Activated CD8-positive, alpha-beta memory T cell treated with anti-CD3 and anti-CD28 coated beads, Interleukin-2, amount 50 U/mL, for 4 hours (primary cell): ENCODE measurements at places on chromosomes 13 and 19.
A peak's percentile ranks its signal among the peaks of the same experiment; 100 is the strongest.

- DNase-seq: no peak
Measured at GRCh38 chr19:28018499-28018898, 1194.5 kb downstream of the UQCRFS1 start.

- no peak for DNase-seq
Measured at GRCh38 chr13:98520674-98521449, 56.0 kb downstream of the STK24 start.

GRCh38 chr13:110328573-110328972 lies 21.5 kb downstream of the COL4A2 start:
- DNase-seq: no peak

- no peak for DNase-seq
Measured at GRCh38 chr19:49421039-49421877, 2.0 kb downstream of the PTH2 start.

- no peak for DNase-seq
Measured at GRCh38 chr13:43783820-43784219, 3.0 kb downstream of the ENOX1 start.

GRCh38 chr19:1154731-1155351 lies 19.2 kb downstream of the SBNO2 start:
- no peak for DNase-seq

GRCh38 chr13:76398425-76398824 lies 487.8 kb downstream of the KCTD12 start:
- DNase-seq: no peak

GRCh38 chr19:31413353-31413752 lies 64.1 kb upstream of the TSHZ3 start:
- no peak for DNase-seq

DNA sequence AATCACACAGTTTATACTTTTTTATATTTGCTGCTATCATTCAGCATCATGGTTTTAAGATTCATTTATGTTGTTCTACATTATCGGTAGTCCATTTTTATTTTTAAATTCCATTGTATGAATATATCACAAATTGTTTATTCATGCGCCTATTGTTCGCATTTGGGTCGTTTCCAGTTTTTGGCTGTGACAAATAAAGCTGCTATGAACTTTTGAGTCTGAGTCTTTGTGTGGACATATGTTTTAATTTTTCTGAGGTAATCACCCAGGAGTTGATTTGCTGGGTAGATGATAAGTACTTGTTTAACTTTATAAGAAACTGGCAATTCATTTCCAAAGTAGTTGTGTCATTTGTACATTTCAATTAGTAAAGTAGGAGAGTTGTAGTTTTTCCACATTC lies 74.2 kb upstream of the CSNK1A1L start:
- DNase-seq: no peak

GRCh38 chr19:47417746-47418691 lies 1.3 kb downstream of the MEIS3 start:
- DNase-seq: no peak

- DNase-seq: no peak
Measured at GRCh38 chr13:40375489-40376171, 290.8 kb downstream of the FOXO1 start.

DNA sequence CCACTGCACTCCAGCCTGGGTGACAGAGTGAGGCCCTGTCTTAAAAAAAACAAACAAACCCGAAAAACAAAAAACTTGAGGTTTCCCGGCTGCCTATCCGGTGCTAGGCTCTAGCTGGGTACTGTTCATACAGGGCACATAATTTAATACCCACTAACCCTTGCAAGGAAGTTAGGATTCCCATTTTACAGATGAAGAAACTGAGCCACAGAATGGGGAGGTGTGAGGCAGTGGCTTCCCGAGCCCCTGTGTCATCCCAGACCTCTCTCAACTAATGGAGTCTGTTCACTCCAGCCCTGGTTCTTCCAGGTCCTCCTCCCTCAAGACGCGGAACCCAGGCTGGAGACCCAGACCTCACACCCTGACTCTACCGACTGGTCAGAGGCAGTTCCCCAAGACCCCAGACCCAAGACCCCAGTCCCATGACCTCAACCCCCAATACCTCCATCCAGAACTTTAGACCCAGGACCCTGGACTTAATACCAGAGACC lies 576 bp downstream of the APBA3 start:
- no peak for DNase-seq

- peak; percentile 4 for DNase-seq
Measured at GRCh38 chr13:111492341-111492950, 172.0 kb downstream of the TEX29 start.

DNA sequence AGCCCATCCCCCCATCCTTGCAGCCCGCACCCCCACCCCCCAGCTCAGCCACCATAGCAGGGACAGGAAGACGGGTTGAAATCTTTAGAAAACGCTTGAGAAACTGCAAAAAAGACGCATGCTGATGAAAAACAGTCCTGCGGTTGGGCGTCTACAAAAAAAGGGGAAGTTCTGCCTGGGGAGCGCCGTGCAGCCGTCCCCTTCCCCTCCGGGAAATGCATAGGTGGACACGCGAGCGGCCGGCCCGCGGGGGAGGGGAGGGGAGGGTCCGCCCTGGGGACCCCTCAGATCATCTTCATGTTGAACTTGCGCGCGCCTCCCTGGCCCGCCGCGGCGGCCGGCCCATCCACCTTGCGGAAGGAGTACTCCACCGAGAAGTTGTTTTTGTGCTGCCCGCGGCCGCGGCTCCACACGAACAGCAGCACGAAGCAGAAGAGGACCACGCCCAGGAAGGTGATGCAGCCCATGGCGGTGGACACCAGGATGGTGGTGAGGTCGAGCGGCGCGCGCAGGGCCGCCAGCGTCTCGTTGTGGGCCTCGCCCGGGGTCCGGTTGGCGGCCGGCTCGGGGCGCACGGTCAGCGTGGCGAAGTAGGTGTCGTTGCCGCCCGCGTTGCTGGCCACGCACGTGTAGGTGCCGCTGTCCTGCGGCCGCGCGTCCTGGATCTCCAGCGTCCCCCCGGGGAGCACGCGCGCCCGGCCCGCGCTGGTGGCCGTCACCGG lies 7.9 kb upstream of the PEAK3 start:
- no peak for DNase-seq

- no peak for DNase-seq
Measured at GRCh38 chr13:93230261-93230855, 3.8 kb downstream of the GPC6 start.

DNA sequence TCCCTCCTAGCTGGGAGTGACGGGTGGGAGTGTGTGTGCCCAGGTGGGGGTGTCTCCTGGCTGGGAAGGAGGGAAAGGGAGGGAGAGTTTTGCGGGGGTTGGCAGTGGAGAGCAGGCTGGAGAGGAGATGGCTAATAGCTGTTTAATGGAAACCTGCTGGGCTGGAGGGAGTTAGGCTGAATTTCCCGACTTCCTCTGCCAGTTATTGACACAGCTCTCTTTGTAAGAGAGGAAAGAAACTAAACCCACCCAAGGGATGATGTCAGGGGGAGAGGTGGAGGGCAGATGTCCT lies 10.2 kb upstream of the ILF3 start:
- no peak for DNase-seq

DNA sequence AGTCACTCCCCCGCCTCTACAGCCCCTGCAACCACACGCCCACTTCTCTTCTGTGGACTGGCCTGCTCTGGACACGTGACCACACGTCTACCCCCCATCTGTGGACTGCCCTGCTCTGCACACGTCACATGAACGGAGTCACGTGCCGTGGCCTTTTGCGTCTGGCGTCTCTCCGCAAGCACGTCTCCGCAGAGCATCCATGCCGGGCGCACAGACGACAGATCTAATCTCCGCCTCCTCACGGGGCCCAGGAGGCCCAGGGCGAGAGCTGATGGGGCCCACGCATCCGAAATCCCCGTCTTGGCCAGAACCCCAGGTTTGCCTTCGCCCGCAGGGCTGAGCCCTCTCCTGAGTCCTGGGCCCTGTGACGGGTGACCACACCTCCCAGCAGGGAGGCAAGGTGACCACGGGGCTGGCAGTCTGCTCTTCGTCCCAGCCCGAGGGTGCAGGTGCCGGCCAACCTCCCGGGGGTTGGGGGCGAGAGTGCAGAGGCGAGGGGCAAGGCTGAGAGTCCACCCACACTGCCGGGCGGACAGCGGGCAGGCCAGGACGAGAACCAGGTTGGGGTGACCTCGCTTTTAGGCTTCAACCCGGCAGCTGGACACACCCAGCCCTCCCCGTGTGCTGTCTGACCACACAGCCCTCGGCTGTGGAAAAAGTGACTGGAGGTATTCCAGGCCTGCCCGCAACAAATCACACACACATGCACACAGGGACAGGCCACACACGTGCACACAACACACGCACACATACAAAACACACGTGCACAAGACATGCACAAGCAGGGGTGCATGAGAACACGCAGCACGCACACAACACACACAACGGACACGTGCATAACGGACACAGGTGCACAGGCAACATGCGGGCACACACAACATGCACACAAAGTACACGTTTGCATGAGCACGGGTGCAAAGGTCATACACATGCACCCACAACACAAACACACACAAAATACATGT lies 3.9 kb downstream of the SBNO2 start:
- DNase-seq: no peak

- DNase-seq: no peak
Measured at GRCh38 chr13:26476111-26476781, 81.2 kb upstream of the WASF3 start.

- DNase-seq: no peak
Measured at GRCh38 chr13:74045583-74045982, 88.6 kb downstream of the KLF12 start.

DNA sequence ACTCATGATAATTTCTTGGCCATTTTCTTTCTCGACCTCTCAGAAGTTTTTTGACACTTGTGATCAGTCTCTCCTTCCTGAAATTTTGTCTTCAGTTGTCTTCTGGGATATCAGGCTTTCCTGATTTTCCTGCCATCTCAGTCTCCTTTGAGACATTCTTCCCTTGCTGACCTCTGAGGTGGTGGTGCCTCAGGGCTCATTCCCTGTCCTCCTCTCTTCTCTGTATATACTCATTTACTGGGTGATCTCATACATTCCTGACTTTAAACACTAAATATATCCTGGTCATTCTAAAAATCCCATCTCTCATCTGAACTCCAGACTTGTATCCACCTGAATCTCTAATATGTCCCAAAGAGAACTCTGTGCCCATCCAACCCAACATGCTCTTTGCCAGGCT lies 31.3 kb upstream of the STARD13 start:
- no peak for DNase-seq

- DNase-seq: no peak
Measured at GRCh38 chr13:110377178-110377825, 70.2 kb downstream of the COL4A2 start.
